NCI-H2081 (cell line): ENCODE measurements at places on chromosomes 7 and 10.

DNA sequence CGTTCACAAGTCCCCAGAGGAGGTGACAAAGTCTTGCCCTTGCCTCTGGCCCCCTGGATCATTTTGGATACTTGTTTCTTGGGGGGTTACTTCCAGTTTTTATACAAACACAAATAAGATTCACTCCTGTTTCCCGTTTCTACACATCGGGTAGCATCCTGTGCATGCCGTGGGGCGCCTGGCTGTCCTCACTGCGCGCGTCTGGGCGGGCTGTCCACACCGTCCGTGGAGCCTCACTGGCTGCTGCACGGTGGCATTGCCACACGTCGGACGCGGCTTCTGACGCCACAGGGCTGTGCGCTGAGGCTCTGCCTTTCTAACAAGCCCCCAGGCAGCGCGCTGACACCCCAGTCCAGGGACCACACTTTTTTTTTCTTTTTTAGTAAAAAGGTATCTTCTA, 18.4 kb downstream of the BNIP3 start:
- DNase-seq, result no peak

- peak; percentile 38 for DNase-seq
Observed at GRCh38 chr7:142711746-142712616, 37.3 kb upstream of the PRSS1 start.

GRCh38 chr10:121042342-121042741, 191.2 kb downstream of the WDR11 start:
- no peak for DNase-seq

DNA sequence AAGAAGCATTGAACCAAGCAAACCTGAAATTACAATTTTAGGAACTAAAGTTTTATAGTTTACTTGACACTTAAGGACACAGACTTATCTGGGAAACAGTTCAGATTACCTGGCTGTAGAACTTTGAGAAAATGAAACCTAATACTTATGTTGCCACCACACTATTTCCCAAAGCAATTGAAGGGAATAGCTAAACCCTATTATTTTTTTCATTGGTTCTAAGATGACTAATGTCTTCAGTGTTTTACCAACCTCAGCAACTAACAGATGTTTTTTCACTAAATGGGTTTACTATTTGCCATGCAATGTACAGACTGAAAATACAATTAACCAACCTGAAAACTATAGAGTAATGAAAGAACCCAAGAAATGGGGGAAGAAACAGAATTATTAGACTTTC, 689.6 kb downstream of the SORCS1 start:
- DNase-seq, result no peak

DNA sequence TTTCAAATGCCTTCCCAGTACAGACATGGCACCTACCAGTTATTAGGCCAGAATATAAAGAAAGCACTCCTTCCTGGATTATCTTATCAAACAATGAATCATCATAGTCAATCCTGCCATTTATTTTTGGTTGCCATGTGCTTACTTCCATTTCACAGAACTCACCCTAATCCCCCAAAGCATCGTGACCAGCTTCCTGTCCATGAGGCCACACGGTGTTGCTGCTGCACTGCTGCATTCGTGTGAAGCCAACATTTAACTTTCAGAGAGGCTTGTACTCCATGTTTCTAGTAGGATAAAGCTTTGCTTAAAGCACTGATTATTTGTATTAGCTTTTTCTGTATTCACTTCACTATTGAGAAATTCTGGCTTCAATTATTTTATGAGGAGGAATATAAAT, 14.4 kb downstream of the COL28A1 start:
- no peak for DNase-seq

DNA sequence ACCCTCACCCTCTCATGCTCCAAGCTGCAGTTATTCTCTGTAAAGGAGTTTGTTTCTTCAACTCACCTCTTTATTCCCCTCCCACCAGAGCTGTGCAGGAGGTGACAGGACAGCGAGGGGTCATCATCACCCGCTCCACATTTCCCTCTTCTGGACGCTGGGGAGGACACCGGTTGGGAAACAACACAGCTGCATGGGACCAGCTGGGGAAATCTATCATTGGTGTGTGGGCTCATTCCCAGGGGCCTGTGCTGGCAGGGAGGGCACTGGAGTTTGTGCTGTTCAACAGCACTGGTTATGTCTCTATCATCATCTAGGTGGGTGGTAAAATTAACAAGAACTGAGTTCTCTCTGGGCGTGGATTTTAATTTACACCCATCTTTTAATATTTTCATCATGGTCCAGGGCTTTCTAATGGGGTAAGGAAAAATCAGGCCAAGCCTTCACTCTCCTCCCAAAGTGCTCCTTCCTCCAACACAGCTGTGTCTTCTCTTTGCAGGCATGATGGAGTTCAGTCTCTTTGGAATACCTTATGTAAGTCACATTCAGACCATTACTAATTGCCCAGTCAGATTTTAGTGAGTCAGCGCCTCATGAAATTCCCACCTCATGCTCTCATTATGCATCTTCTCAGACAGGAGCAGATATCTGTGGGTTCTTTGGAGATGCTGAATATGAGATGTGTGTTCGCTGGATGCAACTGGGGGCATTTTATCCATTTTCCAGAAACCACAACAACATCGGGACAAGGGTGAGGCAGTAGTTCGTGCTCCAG, 61.6 kb downstream of the PRSS58 start:
- no peak for DNase-seq

DNA sequence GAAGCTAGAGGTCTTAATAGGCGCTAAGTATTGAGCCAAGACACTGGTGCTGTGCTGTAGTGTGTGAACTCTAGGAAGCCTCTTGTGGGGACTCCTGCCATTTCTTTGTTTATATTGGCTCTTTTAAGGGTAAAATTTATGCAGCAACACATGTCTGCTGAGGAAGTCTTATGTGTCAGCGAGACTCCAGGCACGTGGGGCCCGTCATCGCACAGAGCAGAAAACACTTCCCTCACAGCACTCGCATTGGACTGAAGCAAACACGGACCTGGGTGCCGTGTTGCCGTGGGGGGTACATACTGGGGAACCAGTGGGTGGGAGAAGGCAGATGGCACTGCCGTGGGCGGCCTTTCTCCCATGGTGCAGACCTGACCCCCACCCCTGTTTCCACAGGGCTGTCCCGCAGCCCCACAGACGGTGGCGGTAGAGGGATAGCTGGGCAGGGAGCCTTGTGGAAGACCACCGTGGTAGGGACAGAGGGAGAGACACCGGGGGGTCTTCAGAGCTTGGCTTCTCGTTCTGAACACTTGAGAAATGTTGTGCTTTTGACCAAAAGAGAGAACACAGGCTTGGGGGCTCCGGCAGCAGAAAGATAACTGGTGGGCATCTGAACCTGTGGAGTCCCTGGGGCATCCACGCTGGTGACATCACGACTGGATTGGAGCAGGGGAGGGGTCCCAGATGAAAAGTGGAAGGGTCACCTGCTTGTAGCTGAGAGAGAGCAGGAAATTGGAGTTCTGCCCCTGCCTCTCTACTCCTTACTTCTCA, 284.7 kb upstream of the SHH start:
- DNase-seq, result no peak

GRCh38 chr10:13441476-13441875, 87.3 kb downstream of the BEND7 start:
- no peak for DNase-seq

- no peak for DNase-seq
Observed at GRCh38 chr10:16184906-16185305, 251.9 kb upstream of the PTER start.

- DNase-seq, result no peak
Observed at GRCh38 chr7:1662101-1662500, 8.0 kb upstream of the ELFN1 start.

GRCh38 chr10:77609781-77610272, 27.8 kb downstream of the KCNMA1 start:
- DNase-seq, result no peak

GRCh38 chr7:131800008-131800407, 243.6 kb upstream of the PODXL start:
- DNase-seq, result no peak

- DNase-seq, result no peak
Observed at GRCh38 chr10:8039321-8039881, 15.1 kb upstream of the GATA3 start.

GRCh38 chr10:131186547-131187253, 124.8 kb downstream of the TCERG1L start:
- no peak for DNase-seq

DNA sequence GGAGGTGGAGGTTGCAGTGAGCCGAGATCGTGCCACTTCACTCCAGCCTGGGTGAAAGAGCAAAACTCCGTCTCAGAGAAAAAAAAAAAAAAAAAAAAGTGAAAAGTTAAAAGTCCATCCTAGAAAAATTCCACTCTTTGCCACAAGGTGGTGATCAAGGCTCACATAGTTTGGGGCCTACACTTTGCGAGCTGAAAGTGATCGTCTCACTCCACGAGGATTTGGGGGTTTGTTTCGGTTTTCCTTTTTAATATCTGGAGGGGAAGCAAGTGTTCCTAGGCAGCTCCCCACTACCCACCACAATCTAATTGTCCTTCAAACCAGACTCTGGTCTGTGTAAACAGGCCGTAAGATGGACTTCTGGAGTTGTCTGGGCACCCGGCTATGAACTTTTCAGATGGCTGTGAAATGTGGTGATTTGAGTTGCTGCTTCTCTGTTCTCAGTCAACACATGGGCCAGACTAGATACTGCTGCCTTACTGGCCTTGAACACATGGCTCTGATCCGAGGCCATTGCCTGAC, 27.1 kb downstream of the PRLHR start:
- DNase-seq, result peak; percentile 38

GRCh38 chr10:15369256-15370211, 1.6 kb downstream of the FAM171A1 start:
- DNase-seq, result peak; percentile 26

DNA sequence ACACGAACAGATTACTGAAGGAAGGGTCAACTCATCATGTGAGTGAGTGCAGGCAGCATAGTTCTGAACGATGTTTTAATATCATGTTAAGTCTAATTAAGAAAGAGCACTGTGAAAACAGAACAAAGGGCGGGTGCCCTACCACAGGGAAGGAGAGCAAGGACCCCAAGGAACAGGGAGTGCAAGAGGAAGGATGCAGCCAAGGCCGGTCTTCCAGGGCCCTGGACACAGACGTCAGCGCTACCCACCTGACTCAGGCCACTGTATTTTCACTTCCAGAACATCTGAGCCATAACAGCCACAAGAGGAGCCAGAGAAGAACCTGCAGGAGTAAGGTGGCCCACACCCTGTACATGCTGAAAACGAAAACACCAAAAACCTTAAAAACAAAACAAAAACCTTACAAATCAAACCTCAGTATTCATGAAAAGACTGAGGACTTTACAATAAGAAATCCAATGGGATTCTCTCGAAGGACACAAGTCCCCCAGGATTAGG, 506.1 kb upstream of the AKR1E2 start:
- no peak for DNase-seq

DNA sequence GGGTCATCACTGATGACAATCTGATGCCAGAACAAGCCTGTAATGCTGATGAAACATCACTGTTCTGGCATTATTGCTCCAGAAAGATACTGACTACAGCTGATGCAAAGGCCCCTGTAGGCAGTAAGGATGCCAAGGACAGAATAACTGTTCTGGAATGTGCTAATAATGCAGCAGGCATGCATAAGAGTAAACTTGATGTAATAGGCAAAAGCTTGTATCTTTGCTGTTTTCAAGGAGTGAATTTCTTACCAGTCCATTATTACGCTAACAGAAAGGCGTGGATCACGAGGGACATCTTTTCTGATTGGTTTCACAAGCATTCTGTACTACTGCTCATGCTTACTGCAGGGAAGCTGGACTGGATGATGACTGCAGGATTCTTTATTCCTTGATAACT, 18.7 kb downstream of the LCOR start:
- DNase-seq, result no peak
